Astrocyte (in vitro differentiated cells and primary cell): ENCODE measurements at places on chromosomes 5 and 9.

GRCh38 chr5:141517880-141518617, 29.2 kb downstream of the PCDHGC5 start:
- no peak overlapping the region for H3K27ac ChIP-seq
- no peak for DNase-seq
- H3K36me3 ChIP-seq: peaks cover 10% of the 10 kb centered on the region
- H3K27me3 ChIP-seq: no peaks in the 10 kb centered on the region
- no peak overlapping the region for H3K4me3 ChIP-seq
- H3K4me1 ChIP-seq: peaks cover 50% of the 10 kb centered on the region

DNA sequence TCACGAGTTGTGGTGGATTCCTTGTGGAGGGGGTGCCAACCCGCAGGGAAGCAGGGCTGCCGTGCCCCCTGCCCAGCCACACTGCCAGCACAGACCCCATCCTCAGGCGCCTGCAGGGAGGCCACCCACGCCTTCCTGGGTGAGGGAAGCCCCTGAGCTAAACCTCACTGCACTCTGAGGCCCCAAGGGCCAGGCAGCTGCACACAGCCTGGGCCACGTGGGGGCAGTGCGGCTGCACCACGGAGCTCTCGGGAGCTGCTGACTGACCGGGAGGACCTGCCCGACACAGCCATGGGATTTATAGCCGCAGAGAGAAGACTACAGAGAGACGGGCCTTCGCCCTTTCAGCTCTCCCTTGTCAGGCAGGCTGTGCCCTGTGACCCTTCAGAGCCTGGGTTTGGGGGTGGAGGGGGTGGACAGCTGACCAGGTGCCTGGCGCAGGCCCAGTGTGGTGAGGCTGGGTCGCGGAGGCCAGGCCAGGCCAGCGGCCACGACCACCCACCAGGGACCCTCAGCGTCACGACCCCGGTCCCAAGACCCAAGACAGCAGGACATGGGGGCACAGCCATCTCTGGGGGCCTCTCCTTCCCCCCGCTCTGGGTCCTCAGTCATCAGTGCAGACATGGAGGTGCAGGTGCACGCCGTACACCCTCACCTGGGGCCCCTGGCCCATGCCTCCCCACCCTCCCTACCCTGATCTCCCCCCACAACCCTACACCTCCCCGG, 4.3 kb upstream of the AHRR start:
- peaks cover 27% of the 10 kb centered on the region for H3K4me1 ChIP-seq
- peaks cover 3% of the 10 kb centered on the region for H3K27me3 ChIP-seq
- DNase-seq: peak; percentile 42
- H3K27ac ChIP-seq: no peak overlapping the region
- H3K36me3 ChIP-seq: no peaks in the 10 kb centered on the region

DNA sequence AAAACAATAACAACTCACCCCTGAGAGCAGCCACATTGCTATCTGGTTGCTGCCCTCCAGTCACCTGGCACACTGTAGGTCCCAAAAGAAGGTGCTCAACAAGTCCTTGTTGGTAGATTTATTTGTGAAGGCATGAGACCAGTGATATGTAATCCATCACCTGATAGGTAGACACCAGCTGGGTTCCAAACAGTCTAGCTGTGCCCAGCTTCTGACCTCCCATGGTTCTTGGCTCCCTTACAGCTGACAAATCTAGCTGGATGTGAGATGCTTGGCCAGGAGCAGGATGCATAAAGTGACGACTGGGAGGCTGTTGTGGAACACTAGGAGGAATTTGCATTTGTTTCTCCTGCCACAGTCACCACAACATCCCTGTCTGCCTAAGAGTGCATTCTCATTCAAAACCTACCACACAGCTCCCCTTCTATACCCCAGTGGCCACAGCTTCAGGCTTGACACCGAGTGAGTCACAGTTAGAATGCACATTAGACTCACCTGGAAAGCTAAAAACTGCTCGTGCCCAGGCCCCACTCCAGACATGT, 7.8 kb upstream of the VLDLR start:
- H3K36me3 ChIP-seq: no peaks in the 10 kb centered on the region
- no peak for DNase-seq
- no peak overlapping the region for H3K27ac ChIP-seq
- no peaks in the 10 kb centered on the region for H3K4me1 ChIP-seq

GRCh38 chr9:129888293-129889121, 53.2 kb downstream of the USP20 start:
- H3K27ac ChIP-seq: no peak overlapping the region
- DNase-seq: no peak
- H3K4me3 ChIP-seq: no peak overlapping the region
- peaks cover 43% of the 10 kb centered on the region for H3K4me1 ChIP-seq
- H3K27me3 ChIP-seq: no peaks in the 10 kb centered on the region

GRCh38 chr5:176719113-176719739, 71.9 kb downstream of the TSPAN17 start:
- H3K36me3 ChIP-seq: no peaks in the 10 kb centered on the region
- no peak overlapping the region for H3K4me3 ChIP-seq
- DNase-seq: no peak
- peaks cover 22% of the 10 kb centered on the region for H3K27me3 ChIP-seq
- no peaks in the 10 kb centered on the region for H3K4me1 ChIP-seq

GRCh38 chr5:167451076-167451475, 840.4 kb upstream of the WWC1 start:
- no peaks in the 10 kb centered on the region for H3K27me3 ChIP-seq
- DNase-seq: no peak
- peak overlapping the region; percentile 8 for H3K27ac ChIP-seq
- no peak overlapping the region for H3K4me3 ChIP-seq
- no peaks in the 10 kb centered on the region for H3K36me3 ChIP-seq

DNA sequence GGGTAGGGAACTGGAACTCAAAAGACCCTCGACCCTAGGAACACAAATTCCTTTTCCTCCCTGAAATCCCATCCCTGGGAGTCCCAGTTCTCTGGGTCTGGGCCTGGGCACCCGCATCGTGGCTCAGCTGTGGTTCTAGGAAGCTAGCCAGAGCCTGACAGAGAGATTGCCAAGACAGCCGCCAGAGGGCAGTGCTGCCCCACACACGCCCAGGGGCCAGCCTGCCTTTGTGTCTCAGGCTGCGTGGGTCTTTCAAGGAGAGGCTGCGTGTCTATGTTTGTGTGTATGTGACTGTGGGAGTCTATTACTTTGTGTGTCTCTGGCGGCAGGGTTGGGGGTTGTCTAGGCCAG, 32.0 kb upstream of the TTLL11 start:
- peaks cover 18% of the 10 kb centered on the region for H3K4me1 ChIP-seq
- H3K27ac ChIP-seq: no peak overlapping the region
- peaks cover 3% of the 10 kb centered on the region for H3K27me3 ChIP-seq
- DNase-seq: peak; percentile 35
- H3K36me3 ChIP-seq: no peaks in the 10 kb centered on the region

DNA sequence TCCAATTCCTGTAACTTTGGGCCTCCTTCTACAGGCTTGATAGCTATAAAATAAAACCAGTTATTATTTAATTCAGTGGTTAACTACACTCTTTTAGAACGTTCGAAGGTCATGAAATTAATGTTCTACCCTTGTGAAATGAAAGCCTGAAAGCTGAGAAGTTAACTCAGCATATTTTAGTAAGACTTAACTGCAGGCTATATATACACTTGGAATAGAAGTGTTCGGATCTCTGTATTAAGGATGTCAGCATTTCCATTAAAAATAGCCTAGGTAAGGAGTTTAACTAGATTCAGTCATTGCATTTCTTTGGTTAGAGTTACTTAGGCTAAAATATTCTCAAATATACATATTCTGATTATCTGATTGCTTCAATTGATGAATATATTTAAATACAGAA, 229.2 kb downstream of the MRPS30 start:
- no peak overlapping the region for H3K27ac ChIP-seq
- no peak overlapping the region for H3K4me3 ChIP-seq
- no peaks in the 10 kb centered on the region for H3K27me3 ChIP-seq

GRCh38 chr9:135468854-135469521, 10.6 kb upstream of the PPP1R26 start:
- no peak overlapping the region for H3K27ac ChIP-seq
- no peak for DNase-seq
- no peaks in the 10 kb centered on the region for H3K27me3 ChIP-seq
- H3K4me3 ChIP-seq: no peak overlapping the region
- H3K4me1 ChIP-seq: peaks cover 6% of the 10 kb centered on the region
- no peaks in the 10 kb centered on the region for H3K36me3 ChIP-seq

- no peak overlapping the region for H3K4me3 ChIP-seq
- no peaks in the 10 kb centered on the region for H3K36me3 ChIP-seq
- peak; percentile 20 for DNase-seq
- H3K27ac ChIP-seq: no peak overlapping the region
- H3K4me1 ChIP-seq: no peaks in the 10 kb centered on the region
These were observed 52.3 kb upstream of the MYOT start for GRCh38 chr5:137815202-137815990.

- no peaks in the 10 kb centered on the region for H3K36me3 ChIP-seq
- H3K4me1 ChIP-seq: no peaks in the 10 kb centered on the region
- H3K27ac ChIP-seq: no peak overlapping the region
These were observed 16.4 kb upstream of the FLT4 start for GRCh38 chr5:180665682-180666404.

DNA sequence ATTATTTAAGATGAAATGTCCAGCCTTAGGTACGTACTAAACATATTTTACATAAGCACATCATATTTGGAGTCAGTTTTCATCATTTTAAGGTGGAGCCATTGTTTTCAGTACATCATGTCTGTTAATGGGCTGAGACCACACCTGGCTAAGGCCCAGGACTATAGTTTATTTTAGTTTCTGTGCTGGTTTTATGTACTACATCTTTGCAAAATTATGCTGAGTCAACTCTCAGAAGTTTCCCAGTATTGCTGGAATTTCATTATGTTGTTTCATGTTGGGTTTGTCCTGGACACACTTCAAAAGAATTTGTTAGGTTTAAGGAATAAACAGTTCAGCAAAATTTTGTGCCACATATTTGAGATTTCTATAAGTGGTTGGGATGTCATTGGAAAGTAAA, 171.2 kb downstream of the CCDC171 start:
- peak; percentile 70 for DNase-seq
- no peak overlapping the region for H3K4me3 ChIP-seq
- H3K4me1 ChIP-seq: peaks cover 7% of the 10 kb centered on the region
- no peaks in the 10 kb centered on the region for H3K36me3 ChIP-seq
- H3K27ac ChIP-seq: no peak overlapping the region

GRCh38 chr9:128073253-128073886, 5.3 kb downstream of the SLC25A25 start:
- no peak overlapping the region for H3K27ac ChIP-seq
- H3K36me3 ChIP-seq: no peaks in the 10 kb centered on the region
- no peaks in the 10 kb centered on the region for H3K27me3 ChIP-seq
- peaks cover 20% of the 10 kb centered on the region for H3K4me1 ChIP-seq
- DNase-seq: no peak
- H3K4me3 ChIP-seq: no peak overlapping the region

DNA sequence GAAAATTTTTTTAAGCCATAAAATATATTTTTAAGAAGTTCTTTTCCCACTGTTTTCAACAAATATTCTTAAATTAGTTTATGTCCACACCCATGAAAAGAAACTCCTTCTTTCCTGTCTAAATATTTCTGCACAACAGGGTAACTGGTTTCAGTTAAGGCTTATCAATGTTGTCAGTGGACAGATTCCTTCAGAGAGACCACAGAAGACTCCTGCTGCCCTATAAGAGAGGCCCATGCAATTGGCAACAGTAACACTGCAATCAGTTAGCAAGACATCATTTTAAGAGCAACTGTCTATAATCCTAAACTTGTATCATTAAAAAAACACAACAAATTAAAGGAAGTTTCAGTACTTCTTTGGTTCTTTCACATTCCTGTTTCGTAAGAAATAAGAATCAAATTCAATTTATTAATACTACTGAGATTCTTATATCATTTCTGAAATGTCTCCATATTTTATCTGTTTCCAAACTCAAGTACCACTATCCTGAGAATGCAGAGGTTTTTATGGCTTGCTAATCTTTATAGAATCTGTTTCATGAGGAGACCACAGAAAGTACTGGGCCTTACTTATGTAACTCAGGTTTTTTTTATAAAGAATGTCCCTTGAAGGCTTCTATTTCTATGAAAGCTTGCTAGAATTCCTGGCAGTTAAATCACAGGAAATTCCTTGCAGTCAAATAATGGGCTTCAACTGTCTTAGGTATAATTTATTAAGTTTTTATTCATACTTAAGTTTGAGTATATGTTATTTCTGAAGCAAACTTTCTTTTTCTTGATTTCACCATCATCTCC, 240.2 kb downstream of the RFX3 start:
- no peaks in the 10 kb centered on the region for H3K27me3 ChIP-seq
- H3K4me3 ChIP-seq: no peak overlapping the region
- no peaks in the 10 kb centered on the region for H3K4me1 ChIP-seq
- H3K27ac ChIP-seq: no peak overlapping the region
- no peaks in the 10 kb centered on the region for H3K36me3 ChIP-seq

- H3K27ac ChIP-seq: no peak overlapping the region
- peak; percentile 18 for DNase-seq
- H3K27me3 ChIP-seq: no peaks in the 10 kb centered on the region
- H3K36me3 ChIP-seq: no peaks in the 10 kb centered on the region
These were observed 490.3 kb downstream of the ARHGEF28 start for GRCh38 chr5:74116266-74116665.

DNA sequence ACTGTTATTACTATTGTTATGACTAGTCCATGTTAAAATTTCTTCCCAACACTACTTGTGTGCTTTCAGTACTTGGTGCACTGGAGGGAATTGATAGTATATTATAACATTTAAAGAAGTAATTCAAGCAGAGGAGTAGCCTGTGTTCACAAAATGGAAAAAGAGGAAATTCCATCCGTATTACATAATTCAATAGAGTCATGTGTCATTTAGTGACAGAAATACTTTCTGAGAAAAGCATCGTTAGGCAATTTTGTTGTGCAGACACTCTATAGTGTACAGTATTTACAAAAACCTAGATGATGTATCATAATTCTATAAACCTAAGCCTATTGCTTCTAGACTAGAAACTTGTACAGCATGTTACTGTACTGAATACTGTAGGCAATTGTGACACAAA, 78.3 kb upstream of the PCSK5 start:
- H3K4me3 ChIP-seq: no peak overlapping the region
- H3K27me3 ChIP-seq: no peaks in the 10 kb centered on the region

GRCh38 chr5:54895816-54896341, 89.5 kb downstream of the ESM1 start:
- no peaks in the 10 kb centered on the region for H3K4me1 ChIP-seq
- peaks cover 17% of the 10 kb centered on the region for H3K27me3 ChIP-seq
- H3K4me3 ChIP-seq: no peak overlapping the region
- no peak overlapping the region for H3K27ac ChIP-seq
- H3K36me3 ChIP-seq: no peaks in the 10 kb centered on the region

DNA sequence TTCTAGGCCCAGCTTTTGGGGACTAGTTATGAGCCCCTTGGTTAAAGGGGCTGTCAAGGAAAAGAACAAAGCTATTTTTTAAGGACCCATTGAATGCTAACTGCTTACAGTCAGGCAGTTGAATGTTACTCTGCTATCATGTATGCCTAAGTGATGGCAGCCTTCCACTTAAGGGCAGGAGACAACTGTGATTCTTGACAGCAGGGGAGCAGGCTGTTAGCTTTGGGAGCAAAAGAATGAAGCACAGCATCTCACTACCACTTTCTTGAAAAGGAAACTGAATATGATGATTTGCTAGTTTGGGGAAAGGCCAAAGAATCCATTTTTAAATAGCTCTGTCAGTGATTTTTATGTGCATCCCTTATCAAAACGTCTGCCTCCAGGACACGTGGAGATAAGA, 221.6 kb downstream of the SH3GL2 start:
- DNase-seq: no peak
- H3K27ac ChIP-seq: no peak overlapping the region
- H3K4me3 ChIP-seq: no peak overlapping the region
- H3K4me1 ChIP-seq: no peaks in the 10 kb centered on the region
